Hematopoietic multipotent progenitor cell treated with erythropoietin and hydrocortisone succinate and interleukin-3 and kit ligand, for 4 days (in vitro differentiated cells): ENCODE measurements at places on chromosomes 12 and 14.

GRCh38 chr12:112413855-112414625 lies 4.6 kb upstream of the RPL6 start:
- DNase-seq = peak; percentile 92

DNA sequence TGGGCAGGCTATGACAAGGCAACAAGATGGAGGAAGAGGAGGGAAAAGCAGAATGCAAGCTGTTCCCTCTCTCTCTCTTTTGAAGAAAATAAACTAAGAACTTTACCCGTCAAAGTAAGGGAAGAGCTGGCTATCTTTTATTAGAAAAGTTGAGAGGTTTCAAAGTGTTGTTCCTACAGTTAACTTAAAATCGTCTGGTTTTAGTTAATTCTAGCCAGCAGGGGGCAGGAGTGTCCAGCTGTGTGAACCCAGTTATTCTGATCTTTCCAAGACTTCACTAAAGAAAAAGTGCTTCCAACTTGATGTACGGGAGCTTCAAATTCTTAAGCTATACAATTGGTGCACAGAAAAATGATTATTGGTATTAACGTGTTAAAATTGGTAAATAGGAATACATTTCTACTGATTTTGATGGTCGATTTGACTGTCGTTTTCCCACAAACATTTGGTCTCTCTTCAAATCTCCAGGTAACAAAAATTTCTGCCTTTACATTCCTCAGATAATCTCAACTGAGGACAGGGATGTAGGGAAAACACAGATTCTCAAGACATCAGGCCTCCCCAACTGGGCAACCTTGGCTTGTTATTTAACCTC lies 28.4 kb upstream of the MON2 start:
- DNase-seq = peak; percentile 84

GRCh38 chr12:131105351-131105735 lies 151.6 kb downstream of the ADGRD1 start:
- DNase-seq = no peak

- no peak for DNase-seq
Observed at GRCh38 chr12:42015051-42015461, 129.6 kb downstream of the GXYLT1 start.

DNA sequence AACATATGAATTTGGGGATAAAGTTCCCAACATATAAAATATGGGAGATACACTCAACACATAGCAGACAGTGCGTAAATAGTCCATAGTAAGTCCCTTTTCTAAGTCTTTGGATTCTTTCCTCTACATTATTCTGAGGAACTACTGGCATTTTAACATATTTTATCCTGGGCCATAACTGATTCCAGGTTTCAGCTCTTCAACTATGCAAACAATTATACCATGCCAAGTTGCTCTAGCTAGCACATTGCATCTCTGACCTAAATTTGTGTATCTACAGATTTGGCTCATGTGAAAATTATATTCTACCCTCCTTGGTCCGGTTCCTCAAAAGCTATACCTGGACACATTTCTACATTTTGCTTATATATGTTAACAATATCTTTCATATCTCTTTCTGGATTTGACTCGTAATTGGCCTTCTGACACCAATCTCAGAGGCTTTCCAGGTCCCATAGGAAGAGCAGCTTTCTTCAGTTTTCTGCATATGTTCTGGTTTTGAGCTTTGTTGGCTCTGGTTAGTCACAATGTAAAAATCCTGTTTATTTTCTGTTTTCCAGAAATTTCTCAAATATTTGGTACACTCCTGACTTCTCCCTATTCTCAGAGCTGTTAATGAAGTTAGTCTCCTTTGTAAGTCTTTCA lies 305.4 kb downstream of the BMP4 start:
- no peak for DNase-seq

GRCh38 chr14:55272922-55273321 lies 1.7 kb downstream of the FBXO34 start:
- peak; percentile 10 for DNase-seq

GRCh38 chr12:104352106-104352713 lies 48.7 kb downstream of the EID3 start:
- no peak for DNase-seq

GRCh38 chr14:22871224-22872032 lies at the start of gene LRP10:
Gene LRP10 (plus strand): TSS chr14:22871740. CDS start chr14:22872304, 564 bp downstream.
- DNase-seq = peak; percentile 96

DNA sequence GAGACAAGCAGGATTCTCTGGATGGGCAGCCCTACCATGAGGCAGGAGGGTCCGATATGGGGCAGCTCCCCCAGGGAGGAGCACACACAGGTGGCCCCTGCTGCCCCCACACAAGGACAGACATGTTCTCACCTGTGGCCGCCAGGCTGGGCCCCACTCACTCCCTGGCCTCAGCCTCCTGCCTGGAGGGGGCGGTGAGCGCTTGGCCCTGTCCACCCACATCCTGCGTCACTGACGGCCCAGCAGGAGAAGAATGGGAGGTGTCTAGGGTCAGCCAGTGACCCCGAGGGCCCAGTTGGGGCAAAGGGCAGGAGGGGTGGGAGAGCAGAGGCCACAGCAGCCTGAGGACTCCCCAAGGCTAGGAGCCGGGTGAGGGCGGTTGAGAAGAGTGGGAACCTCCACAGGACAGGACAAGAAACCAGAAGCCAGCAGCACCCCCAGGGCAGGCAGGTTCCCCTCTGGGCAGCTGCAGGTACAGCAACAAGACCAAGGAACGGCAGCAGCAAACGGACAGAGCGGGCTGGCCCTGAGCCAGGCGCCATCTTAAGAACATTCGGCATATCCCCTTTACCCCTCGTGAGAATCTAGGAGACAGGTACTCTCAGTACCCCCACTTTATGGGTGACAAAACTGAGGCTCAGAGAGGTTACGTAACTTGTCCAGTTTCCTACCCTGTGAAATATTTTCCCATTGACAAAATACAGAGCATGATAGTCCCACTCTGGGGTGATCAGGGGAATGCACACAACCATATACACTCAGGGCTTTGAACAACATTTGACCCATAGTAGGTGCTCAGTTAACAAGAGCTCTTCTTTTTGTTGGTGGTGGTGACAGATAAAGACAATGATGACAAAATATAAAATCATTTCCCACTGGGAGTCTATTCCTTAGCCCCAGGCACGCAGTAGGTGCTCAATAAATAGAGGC lies 74.3 kb downstream of the NCOR2 start:
- no peak for DNase-seq

- peak; percentile 72 for DNase-seq
Observed at GRCh38 chr14:86057018-86057667, 527.2 kb downstream of the FLRT2 start.

- DNase-seq = peak; percentile 55
Observed at GRCh38 chr14:89899917-89900663, 54.4 kb downstream of the EFCAB11 start.

DNA sequence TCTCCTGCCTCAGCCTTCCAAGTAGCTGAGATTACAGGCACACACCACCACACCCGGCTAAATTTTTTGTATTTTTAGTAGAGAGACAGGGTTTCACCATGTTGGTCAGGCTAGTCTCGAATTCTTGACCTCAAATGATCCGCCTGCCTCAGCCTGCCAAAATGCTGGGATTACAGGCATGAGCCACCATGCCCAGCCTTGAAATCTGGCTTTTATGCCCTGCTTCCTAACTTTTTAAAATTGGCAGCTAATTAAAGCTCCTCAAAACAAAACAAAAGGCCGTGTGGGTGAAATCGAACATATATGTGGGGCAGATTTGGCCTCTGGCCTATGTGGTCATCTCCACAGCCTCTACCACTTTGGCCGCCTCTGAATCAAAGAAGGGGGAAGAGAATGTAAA lies 37.9 kb downstream of the KCTD10 start:
- DNase-seq = no peak

- no peak for DNase-seq
Observed at GRCh38 chr12:42706321-42706720, 116.8 kb upstream of the PRICKLE1 start.

DNA sequence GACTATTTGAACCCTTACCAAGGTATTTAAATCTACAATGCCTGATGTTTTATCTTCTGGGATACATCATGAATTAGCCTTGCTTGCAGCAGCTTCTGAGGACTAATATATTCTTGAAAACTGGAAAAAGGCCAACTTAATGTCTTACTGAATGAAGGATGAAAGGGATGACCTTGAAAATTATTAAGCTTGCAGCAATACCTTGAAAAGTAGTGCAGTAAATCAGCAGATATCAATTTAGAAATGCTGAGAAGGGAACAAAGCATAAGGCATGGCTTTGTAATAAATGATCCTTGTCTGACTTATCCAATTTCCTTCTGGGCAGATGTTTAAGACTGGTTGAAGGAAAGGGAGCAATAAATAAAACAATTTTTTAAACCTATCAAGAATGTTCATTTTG lies 37.3 kb upstream of the FERMT2 start:
- peak; percentile 12 for DNase-seq
